GM23338 (cell line): ENCODE measurements at places on chromosomes 2 and 18. TPM values are rescaled to one million over a fixed set of nuclear protein-coding genes. Genes with fewer than 3 reads are reported as not detected.

The FAM110C gene
- total RNA-seq, result 20.9 and 24.8 TPM in 2 replicates

The CYP26B1 gene
- total RNA-seq, result 0.16 and 0.31 TPM in 2 replicates

The LYG1 gene
- 0.35 TPM in 1 of 2 replicates, not detected in the other for total RNA-seq

DNA sequence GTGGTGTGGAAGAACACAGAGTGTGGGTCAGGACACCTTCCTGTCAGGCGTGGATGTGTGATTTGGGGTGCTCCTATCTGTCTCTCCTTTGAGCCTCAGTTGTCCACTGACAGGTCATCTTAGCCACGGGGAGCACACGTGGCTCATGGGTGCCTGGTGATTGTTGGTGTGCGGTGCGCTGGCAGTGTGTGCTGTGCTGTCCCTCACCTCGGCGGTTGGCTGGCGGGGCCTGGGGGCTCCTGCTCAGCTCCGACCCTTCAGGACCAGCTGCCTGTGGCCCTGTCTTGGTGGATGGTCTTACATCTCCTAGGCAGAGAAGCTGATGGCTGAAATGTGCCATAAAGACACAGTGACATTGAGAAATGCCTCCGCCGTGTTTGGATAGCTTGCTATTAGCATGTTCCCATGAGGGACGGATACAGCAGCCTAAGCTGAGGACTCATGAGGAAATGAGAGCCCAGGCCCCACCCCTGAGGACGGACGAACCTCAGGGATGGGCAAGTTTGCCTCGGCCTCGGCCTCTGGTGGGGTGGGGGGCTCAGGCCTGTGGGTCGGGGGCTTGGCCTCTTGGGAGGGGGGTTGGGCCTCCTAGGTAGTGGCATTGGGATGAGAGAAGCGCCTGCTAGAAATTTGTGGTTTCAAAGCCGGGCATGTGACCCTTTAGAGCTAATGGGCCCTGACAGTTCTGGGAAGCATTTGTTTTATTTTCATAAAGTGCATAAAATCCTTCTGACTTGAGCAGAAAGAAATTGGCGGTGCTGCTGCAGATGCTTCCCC is 20.3 kb upstream of the ASB1 start:
- no peaks in the 10 kb centered on the region for H3K27me3 ChIP-seq
- DNase-seq, result no peak
- no peak overlapping the region for H3K4me3 ChIP-seq
- no peak overlapping the region for H3K27ac ChIP-seq
- H3K36me3 ChIP-seq, result no peaks in the 10 kb centered on the region
- no peaks in the 10 kb centered on the region for H3K4me1 ChIP-seq

DNA sequence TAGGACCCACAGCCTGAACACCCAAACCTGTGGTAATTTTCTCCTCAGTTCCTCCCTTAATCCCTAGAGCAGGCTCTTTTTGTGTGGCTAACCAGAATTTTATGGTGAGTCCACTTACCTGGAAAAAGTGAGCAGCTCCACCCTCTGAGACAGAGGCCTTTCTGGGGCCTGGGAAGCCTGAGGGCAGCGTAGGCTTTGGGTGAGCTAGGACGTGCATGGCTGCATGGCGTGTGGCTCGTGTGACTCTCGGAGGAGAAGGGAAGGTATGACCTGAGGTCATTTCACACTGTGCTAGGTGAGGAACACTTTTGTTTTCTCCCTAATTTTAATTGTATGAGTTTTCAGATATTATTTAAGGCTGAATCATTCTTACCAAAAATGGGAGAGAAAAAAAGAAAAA is 73.5 kb upstream of the DYNAP start:
- no peak overlapping the region for H3K27ac ChIP-seq
- H3K4me3 ChIP-seq, result no peak overlapping the region
- H3K4me1 ChIP-seq, result no peaks in the 10 kb centered on the region
- DNase-seq, result no peak
- H3K36me3 ChIP-seq, result no peaks in the 10 kb centered on the region

DNA sequence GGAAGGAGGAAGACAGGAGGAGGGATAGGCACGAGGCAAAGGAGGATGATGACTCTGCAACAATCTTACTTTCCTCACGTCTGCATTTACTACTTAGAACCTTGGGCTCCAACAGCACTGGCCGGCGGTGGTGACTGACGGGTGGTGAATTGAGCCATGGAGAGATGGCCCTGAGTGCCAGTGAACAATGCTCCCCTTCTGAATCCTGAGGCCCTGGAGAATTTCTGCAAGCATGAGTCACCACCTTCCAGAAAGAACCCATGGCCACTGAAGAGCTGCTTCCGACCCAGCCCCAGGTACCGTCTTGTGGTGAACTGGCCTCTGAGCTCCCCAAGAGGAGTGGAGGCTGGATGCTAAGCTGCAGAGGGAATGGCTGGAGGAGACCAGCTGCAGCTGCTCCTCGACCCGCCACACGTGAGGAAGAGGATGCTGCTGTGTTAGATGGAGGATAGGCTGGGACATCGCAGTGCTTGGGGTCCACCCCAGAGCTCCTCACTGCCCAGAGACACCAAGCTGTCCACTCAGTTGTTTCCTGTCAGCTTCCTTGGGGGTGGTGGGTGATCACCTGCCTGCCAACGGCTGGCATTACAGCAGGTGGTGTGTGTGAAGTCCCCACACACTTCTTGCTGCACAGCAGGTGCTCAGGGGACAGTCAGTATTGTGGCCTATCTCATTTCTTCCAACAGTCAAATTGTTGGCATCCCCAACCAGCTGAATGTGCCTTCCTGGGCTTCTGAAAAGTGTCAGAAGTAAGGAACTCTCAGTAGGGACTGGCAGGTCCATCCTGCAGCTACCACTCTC is 186.5 kb upstream of the ID2 start:
- no peaks in the 10 kb centered on the region for H3K4me1 ChIP-seq
- no peaks in the 10 kb centered on the region for H3K27me3 ChIP-seq
- H3K27ac ChIP-seq, result no peak overlapping the region
- no peak overlapping the region for H3K4me3 ChIP-seq

The MBOAT2 gene
- 22.7 and 24.7 TPM in 2 replicates for total RNA-seq
